T-helper 1 cell (primary cell): ENCODE measurements at places on chromosomes 4 and X.

DNA sequence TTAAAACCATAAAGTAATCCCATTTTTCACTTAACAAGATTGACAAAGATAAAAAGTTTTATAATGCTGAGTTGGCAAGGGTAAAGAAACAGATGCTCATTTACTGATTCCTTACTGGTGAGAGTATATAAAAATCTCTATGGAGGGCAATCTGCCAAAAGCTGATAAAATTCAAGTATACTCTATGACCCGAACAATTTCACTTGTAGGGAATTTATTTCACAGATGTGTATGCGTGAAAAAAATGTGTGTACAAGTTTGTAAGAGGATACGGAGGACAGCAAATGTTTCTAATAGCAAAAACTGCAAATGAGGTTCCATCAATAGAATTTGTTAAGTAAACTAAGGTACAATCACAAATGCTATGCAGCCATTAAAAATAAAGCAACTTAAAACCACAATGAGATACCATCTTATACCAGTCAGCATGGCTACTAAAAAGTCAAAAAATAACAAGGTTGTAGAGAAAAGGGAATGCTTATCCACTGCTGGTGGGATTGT is 23.4 kb downstream of the DHX15 start:
- DNase-seq = no peak

DNA sequence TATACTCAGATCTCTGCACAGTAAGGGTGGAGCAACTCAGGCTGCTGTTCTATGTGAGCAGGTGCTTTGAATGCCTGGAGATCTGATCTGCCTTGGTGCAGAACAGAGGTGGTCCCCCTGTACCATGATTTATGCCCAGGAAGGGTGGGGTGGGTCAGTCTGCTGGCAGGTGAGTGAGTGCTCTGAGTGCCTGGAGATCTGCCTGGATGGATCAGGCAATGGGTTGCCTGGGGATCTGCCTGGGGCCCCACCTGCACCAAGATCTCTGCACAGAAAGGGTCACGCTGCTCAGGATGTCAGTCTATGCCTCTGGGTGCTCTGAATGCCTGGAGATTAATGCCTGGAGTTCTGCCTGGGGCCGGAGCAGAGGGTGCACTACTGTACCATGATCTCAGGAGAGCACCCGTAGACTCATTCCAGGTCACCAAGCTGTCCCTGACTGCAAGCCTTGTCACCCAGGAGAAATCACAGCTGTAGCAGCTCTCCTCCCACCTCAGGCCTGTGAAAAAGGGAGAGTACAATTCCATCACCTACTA is 342.9 kb downstream of the GBA3 start:
- no peak for DNase-seq

- DNase-seq = no peak
Measured at GRCh38 chr4:122045533-122045932, 93.7 kb upstream of the TRPC3 start.

DNA sequence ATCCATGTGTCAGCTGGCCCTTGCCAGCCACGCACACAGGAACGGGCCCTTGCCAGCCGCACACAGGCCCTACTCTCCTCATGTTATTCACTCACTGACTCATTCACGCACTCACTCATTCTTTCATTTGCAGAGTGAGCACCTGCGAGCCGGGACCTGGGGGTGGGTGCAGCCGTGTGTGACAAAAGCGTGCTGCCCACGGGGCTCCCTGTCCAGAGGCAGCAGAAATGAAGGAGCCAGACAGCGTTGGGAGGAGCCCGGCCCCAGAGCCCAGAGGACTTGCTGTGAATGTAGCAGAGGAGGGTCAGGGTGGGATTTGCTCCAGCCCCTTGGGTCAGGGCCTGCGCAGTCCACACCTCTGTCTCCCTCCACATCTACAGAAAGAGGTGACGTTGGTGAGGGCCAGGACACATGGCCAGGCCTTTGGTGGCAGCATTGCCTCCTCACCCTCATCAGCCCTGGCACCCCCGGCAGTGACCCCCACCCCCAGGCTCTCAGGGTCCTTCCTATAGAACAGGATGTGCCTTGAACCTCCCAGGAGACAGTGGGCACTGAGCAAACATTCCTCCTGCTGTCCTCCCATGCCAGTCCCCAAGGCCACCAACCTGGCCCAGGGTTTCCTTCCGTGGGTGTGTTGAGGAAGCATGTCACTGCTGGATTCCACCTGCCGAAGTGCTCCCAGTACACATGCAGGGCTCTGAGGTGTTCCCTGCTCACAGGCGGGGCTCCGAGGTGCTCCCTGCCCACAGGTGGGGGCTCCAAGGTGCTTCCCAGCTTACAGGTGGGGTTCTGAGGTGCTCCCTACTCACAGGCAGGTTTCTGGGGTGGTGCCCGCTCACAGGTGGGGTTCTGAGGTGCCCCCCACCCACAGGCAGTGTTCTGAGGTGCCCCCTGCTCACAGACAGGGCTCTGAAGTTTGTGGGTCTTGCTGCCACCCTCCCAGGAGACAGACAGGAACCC is 105.7 kb downstream of the HMX1 start:
- peak; percentile 3 for DNase-seq

DNA sequence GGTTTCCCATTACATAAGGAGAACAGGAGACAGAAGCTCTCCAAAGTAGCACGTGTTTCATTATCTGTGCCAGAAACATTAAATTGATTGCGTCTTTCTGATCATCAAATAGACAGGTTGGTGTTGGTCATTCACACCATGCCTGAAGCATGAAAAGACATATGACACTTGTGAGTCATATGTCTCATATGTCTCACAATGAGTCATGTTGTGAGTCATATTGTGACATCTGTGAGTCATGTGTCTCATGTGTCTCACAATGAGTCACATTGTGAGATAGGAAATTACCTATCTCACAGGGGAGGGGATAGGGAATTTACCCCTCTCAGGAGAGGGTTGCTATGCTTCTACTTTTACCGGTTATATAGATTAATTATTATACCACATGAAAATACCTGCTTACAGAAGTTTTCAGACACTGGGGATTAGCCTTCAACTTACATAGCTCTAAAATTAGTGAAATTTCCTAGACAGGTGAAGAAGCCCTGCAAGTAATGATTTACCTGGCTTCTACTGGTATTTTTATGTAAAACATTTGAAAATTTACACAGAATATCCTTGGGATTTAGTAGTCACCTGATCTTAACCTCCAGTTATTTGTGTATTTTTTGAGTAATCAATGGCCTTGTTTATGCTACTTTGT is 80.8 kb downstream of the NPFFR2 start:
- DNase-seq = no peak

DNA sequence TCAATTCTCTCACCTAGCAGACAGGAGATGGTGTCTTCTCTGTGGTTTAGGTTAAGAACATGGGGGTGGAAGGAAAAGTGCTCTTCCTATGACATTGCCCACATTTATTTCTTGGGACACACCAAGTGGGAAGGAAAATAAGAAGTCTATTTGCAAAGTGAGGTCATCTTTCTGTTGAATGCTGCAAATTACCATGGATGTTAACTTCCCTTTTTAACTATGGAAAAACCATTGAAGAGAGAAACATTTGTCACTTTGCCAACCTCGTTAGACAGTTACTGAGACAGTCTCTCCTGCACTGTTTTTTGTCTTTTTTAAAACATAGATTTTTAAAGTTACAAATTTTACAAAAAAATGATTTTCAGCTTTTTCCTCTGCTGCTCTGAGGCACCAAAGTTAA is 72.8 kb upstream of the BEND4 start:
- no peak for DNase-seq

- DNase-seq = no peak
Measured at GRCh38 chrX:100379388-100379986, 30.6 kb downstream of the PCDH19 start.

GRCh38 chrX:68719904-68720614 is 72.6 kb downstream of the STARD8 start:
- no peak for DNase-seq

GRCh38 chr4:10020871-10021652 is at the start of gene SLC2A9:
TSS of gene SLC2A9 (minus strand) at chr4:10021497. CDS start at chr4:10021429, 68 bp downstream.
- DNase-seq = no peak

GRCh38 chr4:182089326-182089725 is 153.9 kb upstream of the TENM3 start:
- no peak for DNase-seq

DNA sequence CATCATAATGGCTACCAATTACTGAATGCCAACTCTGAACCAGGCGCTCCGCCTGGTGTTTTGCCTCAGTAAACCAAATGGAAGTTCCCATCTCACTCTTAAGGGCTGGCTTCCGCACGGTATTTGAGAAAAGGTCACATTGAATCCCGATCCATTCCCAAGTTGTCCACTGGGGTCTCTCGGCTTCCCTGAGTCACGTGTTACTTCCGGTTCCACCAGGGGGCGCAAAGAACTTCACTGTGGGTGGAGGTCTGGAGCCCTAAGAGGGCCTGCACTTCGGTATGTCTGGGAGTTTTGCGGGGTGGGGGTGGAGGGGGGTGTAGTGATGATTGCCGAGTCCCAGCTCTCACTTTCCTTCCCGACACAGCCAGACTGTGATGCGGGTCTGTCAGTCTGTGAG is 13.4 kb upstream of the NHS start:
- no peak for DNase-seq

DNA sequence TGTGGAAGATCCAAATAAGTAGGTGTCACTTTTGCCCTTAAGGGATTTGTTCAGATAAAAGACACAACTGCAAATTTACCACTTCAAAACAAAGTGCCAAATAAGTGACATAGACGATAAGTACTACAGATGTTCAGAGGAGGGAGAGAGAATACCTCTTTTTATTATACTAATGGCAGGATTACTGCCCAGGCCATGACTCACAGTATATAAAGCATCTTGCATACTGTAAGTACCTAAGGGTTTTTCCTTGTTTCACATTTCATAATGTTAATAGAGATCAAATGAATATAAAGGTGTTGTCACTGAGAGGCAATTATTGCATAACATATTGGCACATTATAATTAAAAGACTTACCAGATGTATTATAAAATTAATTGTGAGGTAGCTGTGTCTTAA is 46.4 kb downstream of the PTPN13 start:
- no peak for DNase-seq

- DNase-seq = no peak
Measured at GRCh38 chr4:156103311-156103710, 149.6 kb upstream of the CTSO start.

GRCh38 chrX:133627673-133628072 is 212.4 kb upstream of the GPC4 start:
- no peak for DNase-seq

- DNase-seq = peak; percentile 49
Measured at GRCh38 chr4:11505221-11505971, 76.7 kb upstream of the HS3ST1 start.

DNA sequence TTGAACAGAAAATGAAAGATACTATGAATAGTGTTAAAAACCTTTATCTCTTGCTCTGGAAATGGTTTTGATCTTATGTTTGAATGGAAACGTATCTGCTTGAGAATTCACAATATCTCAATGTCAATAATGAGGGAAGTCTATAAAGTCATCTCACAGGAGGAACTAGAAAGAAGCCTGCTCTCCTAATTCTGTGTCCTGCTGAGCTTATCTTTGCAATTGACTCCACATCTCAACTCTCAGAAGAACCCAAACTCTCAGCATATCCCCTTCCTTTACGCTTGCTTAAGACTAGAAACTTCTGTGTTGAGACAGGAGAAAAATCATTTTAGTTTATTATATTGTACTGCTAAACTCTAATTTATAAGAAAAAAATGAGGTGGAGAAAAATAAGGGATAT is 8.3 kb upstream of the PF4V1 start:
- no peak for DNase-seq

DNA sequence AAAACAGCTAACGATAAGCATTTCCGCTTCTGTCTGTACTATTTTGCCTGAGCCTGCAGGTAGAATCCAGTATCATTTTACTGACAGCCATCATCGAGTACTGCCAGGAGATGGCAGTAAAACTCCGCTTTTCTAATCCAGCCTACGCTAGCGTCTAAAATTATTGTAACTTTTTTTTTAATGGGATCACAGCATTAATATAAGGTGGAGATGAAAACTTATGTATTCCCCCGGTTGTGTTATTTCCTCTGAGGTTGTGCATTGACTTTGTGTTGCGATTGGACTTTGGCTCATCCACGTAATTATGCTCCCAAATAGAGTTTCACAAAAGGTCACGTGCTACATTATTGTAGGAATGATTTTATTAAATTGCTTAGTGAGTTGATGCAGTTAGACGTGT is 248.1 kb downstream of the C4orf33 start:
- DNase-seq = no peak

GRCh38 chr4:104772849-104773248 is 278.2 kb upstream of the CXXC4 start:
- DNase-seq = no peak

DNA sequence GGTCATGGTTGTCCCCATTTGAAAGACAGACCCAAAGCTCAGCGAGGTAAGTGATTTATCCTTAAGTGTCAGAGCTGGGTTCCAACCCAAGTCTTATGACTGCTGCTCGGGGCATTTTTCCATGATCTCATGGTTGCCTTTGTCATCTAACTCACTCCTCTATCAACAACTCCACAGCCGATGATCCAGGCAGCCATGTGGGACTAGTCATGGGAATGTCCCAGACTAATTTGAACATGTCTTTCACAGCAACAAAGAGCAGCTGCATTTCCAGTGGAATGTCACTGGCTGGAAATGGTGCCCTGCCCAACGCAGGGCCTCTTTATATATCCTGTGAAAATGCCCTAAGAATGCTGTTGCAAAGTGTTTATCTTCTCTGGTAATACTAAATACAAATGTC is 284.8 kb upstream of the PPARGC1A start:
- DNase-seq = no peak

DNA sequence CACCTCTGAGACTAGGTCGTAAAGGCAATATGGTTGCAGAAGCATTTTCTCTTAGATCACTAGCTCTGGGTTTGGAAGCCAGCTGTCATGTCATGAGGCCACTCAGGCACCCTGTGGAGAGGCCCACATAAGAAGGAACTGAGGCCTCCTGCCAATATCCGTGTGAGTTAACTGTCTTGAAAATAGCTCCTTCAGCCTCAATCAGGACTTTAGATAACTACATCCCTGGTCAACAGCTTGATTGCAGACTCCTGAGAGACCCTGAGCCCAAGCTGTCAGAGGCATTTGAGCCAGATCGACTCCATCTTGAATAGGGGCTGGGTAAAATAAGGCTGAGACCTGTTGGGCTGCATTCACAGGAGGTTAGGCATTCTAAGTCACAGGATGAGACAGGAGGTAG is 15.1 kb upstream of the REPS2 start:
- DNase-seq = no peak

GRCh38 chr4:40991908-40992307 is 222.4 kb downstream of the APBB2 start:
- DNase-seq = no peak

- DNase-seq = peak; percentile 12
Measured at GRCh38 chrX:344371-344901, 25.8 kb upstream of the GTPBP6 start.

DNA sequence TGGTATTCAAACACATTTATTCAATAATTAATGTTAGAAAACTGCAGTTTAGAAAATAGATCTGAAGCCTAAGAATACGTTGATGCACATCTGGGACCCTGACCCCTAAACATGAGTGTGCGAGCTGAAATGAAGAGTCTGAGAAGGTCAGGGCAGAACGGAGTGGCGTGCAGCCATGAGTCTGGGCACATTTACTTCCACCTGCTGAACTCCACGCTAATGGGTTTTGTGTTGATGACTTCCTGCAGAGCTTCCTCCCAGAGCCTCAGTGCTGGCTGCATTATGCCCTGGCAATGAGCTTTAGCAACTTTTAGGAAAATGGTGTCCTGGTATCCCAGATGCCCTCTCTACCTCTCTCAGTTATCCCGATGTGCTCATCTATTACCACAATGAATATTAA is 53.1 kb downstream of the FAM114A1 start:
- DNase-seq = no peak

GRCh38 chr4:101500742-101501141 is 153.4 kb upstream of the PPP3CA start:
- no peak for DNase-seq
